CD4-positive, alpha-beta T cell treated with Interleukin-15 for 4 hours (primary cell): ENCODE measurements at places on chromosomes 1 and 21.

DNA sequence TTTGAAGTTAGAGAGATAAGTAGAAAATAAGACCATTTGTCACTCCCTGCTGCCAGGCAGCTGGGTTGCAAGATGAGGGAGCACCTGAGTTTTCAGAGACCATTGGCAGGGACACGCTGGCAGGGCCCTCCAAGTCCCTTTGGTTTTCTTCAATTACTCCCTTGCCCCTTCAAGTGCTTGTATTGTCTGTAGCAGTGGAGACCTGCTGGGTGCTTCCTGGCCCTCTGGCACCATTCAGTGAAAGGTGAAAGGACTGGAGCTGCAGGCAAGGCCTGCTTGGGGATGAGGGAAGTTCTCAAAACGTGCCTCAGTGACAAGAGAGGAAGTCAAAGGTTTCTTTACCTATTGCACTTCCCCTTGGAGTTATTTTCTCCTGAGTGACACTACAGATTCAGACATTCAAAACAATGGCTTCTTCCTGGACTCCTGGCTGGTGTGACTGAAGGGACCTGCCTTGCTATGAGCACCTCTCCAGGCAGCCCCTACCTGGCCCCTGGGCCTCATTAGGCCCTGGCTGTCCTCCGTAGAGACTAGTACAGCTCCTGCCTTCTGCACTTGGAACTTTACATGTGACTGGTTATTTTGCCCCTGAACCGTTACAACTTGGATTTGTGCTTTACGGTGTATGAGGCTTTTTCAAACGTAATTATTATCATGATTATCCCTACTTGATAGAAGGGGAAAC lies 100.1 kb downstream of the C1orf21 start:
- no peak for DNase-seq

GRCh38 chr21:23858878-23859277 lies 1748.4 kb downstream of the MRPL39 start:
- no peak for DNase-seq

DNA sequence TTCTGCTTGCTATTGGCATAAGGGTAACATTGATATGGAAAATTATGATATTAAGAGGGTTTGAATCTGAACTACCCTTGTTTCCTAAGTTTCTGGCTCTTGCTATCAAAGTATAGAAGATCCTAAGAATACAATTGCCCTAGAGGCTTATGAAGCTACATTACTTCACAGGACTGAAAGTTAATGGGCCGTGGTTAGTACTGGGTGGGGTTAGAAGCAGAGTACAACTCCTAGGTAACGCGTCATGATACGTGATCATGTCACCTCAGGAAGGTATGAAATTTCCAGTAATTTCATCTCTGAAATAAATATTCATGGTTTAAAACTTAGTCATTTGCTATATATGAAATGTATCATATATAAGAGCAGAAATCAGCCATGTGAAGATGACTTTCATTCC lies 743.8 kb upstream of the NEGR1 start:
- DNase-seq, result no peak

DNA sequence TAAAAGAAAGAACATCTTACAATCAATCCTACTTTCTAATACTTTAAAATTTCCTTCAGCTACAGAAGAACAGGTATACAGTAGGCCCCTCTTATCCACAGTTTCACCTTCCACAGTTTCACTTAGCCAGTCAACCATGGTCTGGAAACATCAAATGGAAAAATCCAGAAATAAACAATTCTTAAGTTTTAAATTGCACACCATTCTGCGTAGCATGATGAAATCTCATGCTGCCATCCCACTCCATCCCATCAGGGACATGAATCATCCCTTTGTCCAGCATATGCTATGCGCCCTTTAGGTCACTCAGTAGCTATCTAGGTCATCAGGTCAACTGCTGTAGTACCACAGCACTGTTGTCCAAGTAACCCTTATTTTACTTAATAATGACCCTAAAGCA lies 67.7 kb downstream of the HSF2BP start:
- DNase-seq, result no peak

GRCh38 chr1:29033829-29034466 lies 89.8 kb downstream of the TMEM200B start:
- peak; percentile 47 for DNase-seq

- peak; percentile 10 for DNase-seq
Measured at GRCh38 chr1:52602856-52603600, 857 bp downstream of the GPX7 start.

DNA sequence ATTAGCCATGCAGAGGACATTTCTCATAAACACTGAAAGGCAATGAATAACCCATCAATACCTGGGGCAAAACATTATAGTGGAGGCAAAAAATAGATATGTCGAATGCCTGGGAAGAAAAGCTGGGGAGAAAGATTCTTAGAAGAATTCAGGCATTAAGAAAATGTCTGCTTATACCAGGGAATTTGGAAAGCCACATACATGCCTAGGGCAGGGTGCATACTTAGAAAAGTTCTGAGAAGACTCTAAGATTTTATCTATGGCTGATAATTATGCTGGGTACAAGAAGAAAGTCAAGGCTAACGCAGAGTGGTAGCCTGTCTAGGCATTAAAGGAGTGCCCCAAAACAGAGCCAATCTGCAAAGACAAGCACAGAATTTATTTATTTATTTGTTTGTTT lies 18.4 kb downstream of the SLAMF6 start:
- no peak for DNase-seq

- no peak for DNase-seq
Measured at GRCh38 chr1:151312411-151312810, 14.8 kb downstream of the PI4KB start.

- no peak for DNase-seq
Measured at GRCh38 chr1:37808369-37809319, 636 bp upstream of the YRDC start.

DNA sequence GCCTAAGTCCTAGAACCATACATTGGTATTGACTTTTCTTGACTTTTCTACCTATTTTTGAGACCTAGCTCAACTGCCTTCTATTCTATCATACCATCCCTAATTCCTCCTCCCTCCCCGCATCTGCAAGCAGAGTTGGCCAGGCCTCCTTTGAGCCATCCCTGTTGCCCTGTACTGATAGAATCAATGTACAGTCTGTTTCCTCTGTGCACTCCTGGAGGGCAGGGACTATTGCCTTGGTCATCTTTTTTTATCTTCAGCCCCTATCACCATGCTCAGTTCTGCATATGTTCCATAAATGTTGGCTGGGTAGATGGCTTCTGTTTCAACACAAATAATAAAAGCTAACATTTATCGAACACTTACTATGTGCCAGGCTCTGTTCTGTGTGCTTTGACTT lies 4.0 kb upstream of the RGS16 start:
- DNase-seq, result no peak

GRCh38 chr1:196114193-196114592 lies 494.0 kb downstream of the KCNT2 start:
- DNase-seq, result no peak

GRCh38 chr1:173865468-173866164 lies 2.2 kb downstream of the GAS5 start:
- no peak for DNase-seq

DNA sequence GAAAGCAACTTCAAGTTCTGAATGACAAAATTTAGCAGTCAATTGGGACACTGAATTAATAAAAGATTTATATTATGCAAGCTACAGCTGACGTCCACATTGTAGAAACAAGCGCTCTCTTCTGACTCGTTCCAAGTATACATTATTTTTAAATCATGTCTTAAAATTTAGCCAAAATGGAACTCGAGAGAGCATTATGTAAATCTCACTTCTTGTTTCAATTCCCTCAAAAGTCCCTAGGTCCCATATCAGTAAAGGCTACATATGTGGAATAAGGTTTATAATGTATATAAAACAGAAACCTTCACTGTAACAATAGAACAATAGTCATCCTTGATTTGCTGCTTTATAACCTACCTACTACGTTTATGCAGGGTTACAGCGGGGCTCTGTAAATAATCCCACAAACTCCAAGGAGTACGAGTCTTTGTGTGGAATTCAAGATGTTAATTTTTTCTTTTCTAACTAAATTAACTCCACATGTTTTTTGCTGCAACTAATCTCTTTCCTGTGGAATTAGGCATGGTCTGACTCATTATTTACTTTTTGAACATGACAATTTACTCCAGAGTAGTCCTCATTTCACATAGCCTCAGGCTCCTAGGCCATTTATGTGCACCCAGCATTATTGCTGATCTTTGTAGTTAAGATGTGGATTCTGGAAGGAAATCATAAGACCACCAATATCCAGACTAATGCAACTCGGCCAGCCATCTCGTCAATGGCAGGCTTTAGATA lies 785.1 kb downstream of the LTN1 start:
- DNase-seq, result no peak

DNA sequence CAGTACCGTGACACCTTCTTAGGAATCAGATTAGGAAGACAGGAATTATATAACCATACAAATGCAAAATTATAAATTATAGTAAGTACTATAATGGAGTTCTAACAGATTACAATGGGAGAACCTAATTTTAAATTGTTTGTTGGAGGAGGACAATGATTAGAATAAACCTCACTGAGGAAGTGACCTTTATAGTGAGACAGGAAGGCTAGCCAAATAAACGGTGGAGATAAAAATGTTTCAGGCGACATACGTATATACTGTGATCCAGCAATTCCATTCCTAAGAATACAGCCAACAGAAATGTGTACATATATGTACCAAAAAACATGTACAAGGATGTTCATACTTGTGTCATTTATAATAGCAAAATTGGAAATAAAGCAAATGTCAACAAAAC lies 15.2 kb downstream of the SYNJ1 start:
- DNase-seq, result no peak

GRCh38 chr1:202788800-202789199 lies 19.4 kb downstream of the KDM5B start:
- no peak for DNase-seq

GRCh38 chr1:204426971-204427701 lies 15.5 kb upstream of the PPP1R15B start:
- DNase-seq, result no peak

DNA sequence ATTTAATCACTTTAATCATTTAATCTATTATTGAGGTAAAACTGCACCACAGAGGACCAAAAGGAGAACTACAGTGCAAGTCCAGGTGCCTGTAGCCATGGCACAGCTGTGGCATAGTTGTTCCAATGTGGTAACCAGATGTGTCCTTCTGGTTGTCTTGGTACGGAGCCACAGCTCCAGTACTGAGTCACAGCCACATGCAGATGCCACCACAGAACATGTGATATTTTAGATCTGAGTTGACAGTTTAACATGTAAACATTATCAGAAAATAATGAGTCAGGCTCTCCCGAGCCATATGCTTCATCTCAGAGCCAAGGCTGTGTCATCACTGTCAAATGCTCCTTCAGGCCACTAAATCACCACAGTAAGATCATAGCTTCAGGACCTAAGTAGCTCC lies 56.4 kb upstream of the RGS7 start:
- no peak for DNase-seq

GRCh38 chr1:38690790-38691449 lies 168.7 kb downstream of the RRAGC start:
- no peak for DNase-seq

- no peak for DNase-seq
Measured at GRCh38 chr1:230080822-230081221, 13.8 kb downstream of the GALNT2 start.

DNA sequence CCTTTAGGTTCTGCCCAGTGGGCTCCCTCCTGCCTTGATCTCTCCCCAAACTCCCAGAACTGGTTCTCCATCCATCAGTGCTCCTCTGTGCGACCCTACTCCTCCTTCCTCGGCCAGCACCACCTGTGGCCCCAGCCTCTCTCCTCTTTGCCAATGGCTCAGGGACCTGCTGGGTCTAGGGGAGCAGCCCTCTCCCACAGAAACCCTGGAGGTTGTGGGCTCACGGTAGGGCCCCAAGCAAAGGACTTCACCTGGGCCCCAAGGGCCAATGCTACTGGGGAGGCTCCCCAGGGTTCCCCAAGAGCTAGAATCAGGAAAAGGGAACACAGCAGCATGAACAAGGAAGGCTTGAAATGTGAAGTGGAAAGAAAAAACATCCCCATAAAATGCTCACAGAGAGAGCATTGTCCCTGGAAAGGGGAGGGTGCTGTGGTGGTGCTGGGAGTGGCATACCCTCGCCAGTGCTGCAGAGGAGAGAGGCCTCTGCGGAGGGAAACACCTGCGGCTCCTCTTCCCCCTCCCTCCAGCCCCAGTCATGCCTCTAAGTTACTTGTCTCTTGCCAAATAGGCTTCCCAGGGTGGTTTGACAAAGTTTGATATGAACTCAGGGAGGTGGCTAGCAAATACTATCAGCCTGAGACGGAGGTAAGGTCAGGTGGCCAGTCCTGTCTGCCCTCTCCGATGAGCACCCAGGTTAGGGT lies 2.5 kb downstream of the TMEM63A start:
- no peak for DNase-seq

DNA sequence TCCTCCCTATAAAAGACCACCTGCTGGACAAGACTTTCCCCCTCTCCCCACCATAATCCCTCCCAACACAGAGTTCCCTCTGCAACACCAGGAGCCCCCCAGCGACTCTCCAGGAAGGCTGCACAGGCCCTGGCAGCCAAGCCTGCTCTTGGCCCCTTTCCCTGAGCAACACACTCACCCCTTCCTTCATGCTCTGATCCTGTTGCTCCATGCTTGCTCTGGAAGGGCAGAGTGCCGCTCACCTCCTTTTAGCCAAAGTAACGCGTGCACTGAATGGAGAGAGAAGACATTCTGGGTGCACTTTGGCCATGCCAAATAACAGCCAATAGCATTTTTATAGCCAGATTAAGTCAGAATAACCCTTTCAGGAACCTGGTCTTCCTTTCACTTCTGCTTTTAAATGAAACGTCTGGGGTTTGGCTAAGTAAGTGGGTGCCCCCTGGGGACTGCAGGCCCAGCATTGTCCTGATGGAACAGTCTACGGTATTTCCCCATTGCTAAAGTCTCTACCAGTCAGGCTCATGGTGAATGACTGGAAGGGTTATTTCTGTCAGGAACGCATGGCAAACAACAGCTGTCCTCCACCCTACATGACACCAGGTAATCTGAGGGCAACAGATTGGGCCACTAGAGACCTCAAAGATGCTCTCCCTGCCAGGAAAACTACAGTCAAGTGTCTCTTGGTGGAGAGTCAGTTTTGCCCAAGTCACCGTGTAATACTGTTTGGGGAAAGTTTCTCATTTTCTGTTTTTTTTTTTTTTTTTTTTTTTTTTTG lies at the start of gene SLC2A5:
Gene SLC2A5 (minus strand): TSS at position 310 of the 775 bp plus-strand sequence. CDS start 99 bp downstream, at position 211.
- no peak for DNase-seq

DNA sequence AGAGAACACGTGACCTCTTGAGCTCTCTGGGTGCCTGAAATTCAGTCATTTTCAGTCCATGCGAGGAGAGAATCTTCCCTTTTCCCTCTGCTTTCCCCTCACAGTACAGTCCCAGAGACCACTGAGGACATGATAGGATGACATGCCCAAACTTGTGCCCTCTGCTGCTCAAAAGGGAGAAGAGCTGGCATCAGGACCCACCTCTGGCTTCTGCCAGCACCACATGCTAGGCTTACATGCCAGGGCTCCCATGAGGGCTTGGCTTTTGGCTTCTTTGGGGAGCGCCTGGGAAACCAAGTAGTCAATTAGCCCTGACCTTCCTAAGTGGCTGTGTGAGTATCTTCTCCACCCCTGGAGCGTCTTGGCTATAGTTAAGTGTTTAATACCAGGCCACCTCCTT lies 13.8 kb upstream of the KCNQ4 start:
- no peak for DNase-seq
